ENCODE measurements at places on chromosomes 7 and 10.
A peak's percentile ranks its signal among the peaks of the same experiment; 100 is the strongest.

DNA sequence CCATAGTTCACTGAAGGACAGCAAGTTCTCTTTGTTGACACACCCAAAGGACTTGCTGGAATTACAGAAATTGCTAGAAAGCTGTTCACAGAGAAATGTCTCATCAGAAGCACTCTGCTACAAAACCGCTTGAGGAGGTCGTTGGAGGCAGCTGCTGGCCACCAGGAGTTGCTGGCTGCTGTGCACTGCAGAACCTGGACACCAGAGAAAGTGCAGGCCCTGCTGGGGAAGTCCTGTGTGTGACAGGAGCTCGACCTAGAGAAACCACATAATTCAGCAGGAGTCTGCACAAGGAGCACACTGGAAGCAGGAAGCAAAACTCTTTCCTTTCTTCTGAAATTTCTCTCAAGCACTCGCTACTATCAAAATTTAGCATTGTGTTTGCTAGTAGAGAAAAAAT lies 461.5 kb upstream of the GHITM start:
- peak; percentile 73 for DNase-seq

DNA sequence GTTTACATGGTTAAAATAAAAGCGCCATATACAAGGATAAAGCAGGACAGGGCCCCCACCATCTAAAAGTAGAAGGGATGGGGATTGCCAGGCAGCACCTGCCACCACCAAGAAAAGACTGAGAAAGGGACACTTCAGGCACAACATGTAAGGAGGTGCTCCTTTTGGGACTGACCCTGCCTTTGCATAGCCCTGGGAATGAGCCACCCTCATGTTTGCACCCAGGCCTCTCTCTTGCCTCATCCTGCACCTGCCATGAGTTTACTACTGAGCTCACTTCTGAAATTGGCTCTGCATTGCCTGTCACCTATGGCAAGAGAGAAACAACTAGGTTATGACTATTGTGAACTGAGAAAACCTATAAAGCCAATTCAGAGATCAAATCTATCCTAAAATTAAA lies 489.7 kb downstream of the KCNMA1 start:
- no peak for DNase-seq

- DNase-seq = no peak
Measured at GRCh38 chr10:101114646-101115045, 16.5 kb upstream of the TLX1 start.

GRCh38 chr10:8454357-8454756 lies 399.9 kb downstream of the GATA3 start:
- DNase-seq = no peak
